ENCODE measurements at places on chromosomes 2 and 18.

DNA sequence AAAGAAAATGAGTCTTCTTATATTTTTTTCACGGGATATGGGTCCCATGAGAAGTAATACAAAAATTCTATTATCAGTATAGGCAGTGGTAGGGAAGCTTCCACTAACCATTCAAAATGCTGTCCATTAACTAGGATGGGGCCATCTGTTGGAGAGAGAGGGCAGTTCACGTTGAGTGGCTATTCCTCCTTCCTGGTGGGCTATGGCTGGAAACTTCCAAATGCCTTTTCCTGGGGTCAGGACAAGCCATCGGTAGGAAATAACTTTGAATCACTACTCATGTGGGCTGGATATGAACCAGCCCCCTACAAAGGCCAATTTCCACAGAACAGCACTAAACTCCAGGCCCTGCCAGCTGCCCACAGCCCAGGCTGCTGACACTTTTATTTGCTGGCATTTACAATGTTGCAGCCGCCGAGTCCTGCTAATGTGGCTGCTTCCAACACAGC lies 156.1 kb upstream of the HNRNPA3 start:
- DNase-seq = no peak

GRCh38 chr2:8543383-8544170 lies 138.3 kb upstream of the ID2 start:
- DNase-seq = no peak

DNA sequence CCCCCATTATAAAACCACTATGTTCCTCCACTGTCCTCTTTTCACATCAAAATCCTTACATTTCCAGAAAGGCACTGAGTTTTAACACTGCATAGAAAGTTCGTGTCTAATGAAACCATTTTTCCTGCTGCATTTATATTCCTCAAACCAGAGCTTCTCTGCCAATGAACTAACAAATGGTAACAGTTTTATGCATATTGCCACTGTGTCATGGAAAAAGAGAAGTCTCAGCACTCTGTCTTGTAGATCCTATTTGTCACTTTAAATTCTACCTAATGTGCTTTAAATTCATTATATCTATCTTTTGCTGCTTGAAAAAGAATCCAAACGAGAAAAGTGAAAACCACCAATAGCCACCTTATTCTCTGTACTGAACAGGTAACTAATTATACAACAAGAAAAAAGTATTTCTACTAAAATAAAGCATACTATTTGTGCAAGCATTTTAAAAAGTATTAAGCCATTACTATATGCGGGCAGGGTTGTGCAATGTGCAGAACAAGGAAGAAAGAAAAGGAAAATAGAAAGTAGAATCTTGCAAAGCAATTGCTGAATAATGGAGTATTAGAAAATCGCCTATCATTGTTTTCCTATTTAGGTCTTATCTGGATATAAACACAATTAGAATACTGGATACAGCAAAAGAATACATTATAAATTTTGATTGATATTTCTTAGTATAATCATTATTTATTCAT lies 328.9 kb downstream of the ZEB2 start:
- no peak for DNase-seq

DNA sequence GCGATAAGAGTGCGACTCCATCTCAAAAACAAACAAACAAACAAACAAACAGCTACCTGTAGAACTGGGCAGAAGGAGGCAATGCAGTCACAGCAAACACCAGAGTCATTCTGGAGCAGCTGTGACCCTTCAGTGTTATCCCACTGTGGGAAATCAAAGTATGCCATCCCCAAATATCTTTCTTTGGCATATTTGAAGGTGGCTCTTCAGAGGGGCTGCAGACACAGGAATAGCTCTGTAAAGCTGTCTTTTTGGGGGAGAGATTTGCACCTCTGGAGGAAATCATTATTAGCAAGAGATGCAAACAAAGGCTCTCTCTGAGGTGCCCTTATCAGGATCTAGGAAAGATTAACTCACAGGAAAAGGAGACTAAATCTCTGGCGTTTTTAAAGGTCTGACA lies 98.5 kb upstream of the XPO1 start:
- no peak for DNase-seq

GRCh38 chr2:7003895-7004294 lies 86.7 kb downstream of the RNF144A start:
- DNase-seq = no peak

GRCh38 chr18:9647496-9648323 lies 33.4 kb upstream of the PPP4R1 start:
- DNase-seq = no peak

DNA sequence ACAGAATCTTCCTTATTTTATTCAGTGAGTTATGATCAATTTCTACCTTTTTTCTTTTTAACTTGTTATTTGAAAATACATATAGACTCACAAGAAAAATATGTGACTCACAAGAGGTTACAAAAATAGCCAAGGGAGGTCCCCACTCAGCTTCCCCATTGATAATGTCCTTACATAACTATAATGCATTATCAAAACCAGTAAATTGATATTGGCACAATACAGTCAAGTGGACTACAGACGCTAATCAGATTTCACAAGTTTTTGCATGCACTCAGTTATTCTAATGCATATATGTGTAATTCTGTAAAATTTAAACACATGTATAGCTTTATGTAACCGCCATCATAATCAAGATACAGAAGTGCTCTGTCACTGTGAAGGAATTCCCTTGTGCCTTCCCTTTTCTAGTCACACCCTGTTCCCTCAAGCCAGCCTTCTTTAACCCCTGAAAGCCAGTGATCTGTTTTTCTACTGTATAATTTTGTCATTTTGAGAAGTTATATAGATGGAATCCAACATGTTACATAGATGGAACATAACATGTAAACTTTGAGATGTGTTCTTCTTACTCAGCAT lies 118.4 kb downstream of the ALMS1 start:
- DNase-seq = no peak

DNA sequence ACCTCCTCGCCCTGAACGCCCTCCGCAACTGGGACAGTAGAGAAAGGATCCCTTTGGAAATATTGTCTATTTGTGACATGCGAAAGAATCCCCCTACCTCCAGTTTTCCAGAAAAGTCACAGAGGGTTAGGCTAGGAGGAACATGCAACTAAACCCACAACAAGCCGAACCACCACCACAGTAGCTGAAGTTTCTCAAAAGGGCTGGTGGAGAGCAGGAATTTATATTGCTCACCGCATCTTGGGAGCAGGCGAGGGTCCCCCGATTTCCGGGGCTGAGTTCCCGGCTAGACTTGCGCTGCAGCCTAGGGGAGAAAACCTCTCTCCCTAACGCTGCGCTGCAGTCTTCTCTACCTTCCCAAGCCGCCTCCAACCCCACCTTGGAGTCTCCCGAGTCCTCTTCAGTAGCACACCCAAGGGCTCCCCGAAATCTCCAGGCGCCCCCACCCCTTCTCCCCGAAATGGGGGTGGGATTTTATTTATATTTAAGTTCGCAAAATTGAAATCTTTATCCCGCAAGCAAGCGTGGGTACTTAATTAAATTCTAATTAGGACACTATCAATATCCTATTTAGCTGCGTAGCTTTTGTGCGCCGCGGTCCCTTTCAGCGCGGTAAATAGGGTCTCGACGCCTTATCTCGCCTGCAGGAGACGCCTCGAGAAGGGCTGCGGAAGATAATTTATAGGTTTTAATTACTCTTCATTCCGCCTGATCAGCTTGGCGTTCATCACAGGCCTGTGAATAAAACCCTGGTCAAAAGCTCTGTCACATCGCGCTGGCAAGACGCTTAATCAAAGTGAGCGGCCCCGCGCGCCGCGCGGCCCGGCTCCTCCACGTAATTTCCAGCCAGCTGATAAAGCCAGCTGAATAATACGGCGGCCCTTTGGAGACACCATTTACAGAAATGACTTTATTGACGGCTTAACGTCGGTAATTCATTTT lies 2.0 kb upstream of the EN1 start:
- no peak for DNase-seq

- DNase-seq = no peak
These were observed 16.6 kb upstream of the APCDD1 start for GRCh38 chr18:10437837-10438236.

- DNase-seq = no peak
These were observed 109.0 kb upstream of the BZW1 start for GRCh38 chr2:200702646-200703118.

- no peak for DNase-seq
These were observed 284.1 kb downstream of the TRIB2 start for GRCh38 chr2:13000664-13001363.

- DNase-seq = no peak
These were observed 83.5 kb downstream of the EML6 start for GRCh38 chr2:54806975-54807374.

GRCh38 chr2:158602027-158602426 lies 145.3 kb downstream of the PKP4 start:
- DNase-seq = no peak

DNA sequence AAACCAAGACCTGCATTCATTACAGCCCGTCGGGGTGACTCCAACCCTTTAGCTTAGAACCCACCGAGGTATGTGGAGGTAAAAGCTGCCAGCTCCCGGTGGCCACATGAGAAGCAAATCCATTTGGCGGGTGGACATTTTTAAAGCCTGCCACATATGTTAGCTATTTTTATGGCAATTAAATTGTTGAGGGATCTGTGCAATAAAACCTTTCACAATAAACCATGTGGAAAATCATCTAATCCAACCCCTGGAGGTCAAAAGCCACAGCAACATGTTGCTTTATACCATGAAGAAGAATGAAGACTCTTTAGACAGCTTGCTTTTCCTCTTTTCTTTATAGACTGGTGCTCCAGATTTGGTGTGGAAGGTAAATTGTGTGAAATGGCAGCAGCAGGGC lies 176.3 kb downstream of the AGPS start:
- no peak for DNase-seq

DNA sequence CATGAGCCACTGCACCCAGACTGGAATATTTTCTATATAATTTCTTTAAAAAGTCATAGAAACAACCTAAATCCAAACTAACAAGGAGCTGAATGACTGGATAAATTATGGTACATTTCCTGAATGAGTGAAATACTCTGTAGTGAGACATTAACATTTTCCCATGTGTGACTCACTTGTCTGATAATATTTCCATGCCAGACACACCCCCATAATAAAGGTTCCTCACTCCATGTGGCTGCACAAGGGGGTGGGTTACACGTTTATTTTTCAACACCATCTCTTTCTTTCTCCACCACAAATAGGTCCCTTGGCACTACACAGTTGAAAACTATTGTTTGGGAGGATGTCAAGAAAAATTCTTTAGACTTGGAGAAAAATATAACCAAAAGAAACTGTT lies 266.3 kb upstream of the LYPD1 start:
- DNase-seq = no peak

GRCh38 chr2:237026981-237027711 lies 58.5 kb upstream of the COPS8 start:
- DNase-seq = peak; percentile 9

GRCh38 chr2:201144101-201145051 lies 28.4 kb downstream of the CFLAR start:
- no peak for DNase-seq

- no peak for DNase-seq
These were observed 2.1 kb upstream of the SPIRE1 start for GRCh38 chr18:12659904-12660605.

GRCh38 chr18:27803957-27804356 lies 373.0 kb downstream of the CDH2 start:
- no peak for DNase-seq

GRCh38 chr18:24656551-24657443 lies 196.4 kb downstream of the HRH4 start:
- no peak for DNase-seq

DNA sequence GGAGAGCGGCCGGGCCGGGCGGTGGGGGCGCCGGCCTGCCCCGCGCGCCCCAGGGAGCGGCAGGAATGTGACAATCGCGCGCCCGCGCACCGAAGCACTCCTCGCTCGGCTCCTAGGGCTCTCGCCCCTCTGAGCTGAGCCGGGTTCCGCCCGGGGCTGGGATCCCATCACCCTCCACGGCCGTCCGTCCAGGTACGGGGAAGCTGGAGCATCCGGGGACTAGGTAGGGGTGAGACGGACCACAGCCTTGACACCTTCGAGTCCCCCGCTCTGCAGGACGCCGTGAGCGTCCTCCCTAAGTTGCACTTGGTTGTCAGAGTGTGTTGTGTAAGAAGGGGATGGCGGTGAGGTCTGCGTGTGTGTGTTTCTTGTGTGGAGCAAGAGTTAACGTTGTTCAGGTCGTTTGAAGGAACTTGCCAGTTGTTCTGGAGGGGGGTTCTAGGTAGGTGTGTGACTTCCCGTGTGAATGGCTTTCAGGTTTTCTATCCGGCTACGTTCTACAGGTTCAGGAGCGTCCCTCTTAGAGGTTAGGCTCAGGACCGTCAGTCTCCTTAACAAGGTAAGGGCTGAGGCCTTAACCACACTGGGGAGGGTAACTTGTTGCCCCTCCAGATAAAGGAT lies 393 bp downstream of the IL1R1 start:
- DNase-seq = no peak

DNA sequence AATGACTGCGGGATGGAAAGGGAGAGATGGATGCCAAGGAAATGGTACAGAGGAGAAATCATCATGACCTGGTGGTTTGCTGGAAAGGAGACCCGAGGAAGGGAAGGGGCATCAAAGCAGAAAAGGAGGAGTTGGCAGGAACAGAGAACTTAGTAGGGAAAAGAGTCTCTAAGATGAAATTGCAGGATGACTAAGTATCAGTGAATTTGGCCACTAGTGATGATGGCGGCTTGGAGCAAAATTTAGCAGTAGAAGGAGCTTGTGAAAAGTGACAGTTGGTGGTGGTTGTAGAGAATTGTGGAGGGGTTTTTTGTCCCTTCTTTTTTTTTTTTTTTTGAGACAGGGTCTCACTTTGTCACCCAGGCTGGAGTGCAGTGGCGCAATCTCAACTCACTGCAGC lies 10.1 kb downstream of the METAP1D start:
- DNase-seq = no peak

GRCh38 chr2:68475110-68475509 lies 7.7 kb downstream of the APLF start:
- no peak for DNase-seq

DNA sequence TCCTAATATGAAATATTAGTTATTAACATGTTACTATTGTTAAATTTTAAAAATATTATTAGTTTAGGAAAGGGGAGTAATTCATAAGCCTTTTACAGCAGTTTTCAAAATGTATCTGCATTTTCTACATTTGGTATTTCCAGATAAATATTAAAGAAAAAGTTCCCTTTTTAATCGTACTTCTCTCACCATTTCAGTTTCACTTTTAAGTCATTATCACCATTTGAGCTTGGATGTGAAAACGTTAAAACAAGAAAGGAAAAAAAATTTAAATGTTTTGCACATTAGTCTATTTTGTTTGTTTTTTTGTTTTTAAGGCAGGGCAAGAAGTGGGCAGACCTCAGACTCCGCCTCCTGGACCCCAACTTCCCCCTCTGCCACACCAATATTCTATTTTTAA lies 3.3 kb upstream of the SRSF7 start:
- no peak for DNase-seq

DNA sequence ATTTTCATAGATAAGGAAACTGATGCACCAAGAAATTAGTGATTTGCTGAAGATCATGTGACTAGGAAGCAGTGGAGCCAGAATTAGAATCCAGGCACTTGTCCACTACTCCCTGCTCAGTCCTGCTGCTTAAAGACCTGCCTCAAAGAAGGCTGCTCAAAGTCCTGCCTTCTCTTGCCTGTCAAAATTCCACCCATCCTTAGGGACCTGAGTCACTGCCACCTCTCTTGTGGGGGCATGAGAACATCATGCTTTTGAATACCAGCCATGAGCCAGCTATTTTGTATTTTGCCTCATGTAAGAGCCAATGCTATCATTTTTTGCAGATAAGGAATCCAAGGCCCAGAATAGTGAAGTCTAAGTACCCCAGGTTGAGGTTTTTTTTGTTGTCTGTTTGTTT lies 47.1 kb downstream of the DDX1 start:
- no peak for DNase-seq
